Foreskin keratinocyte (primary cell): ENCODE measurements at places on chromosomes 16 and 17.
A peak's percentile ranks its signal among the peaks of the same experiment; 100 is the strongest.

DNA sequence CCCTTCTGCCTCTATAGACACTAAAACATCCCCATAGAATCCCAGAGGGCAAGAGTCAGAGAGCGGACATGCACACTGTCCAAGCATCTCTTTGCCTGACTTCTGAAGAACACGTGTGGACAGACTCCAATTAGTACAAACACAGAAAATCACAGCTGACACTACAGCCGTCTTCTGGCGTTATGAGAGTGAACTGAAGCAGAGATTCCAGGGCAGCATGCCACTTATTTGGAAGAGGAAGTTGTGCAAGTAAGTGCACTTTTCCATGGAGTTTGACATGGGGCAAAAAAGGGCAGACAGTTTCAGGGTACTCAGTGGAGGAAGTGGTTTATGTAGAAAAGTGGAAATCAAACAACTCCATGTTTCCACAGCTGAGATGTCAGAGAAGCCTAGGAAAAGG lies 16.8 kb upstream of the ZNF287 start:
- DNase-seq, result no peak

DNA sequence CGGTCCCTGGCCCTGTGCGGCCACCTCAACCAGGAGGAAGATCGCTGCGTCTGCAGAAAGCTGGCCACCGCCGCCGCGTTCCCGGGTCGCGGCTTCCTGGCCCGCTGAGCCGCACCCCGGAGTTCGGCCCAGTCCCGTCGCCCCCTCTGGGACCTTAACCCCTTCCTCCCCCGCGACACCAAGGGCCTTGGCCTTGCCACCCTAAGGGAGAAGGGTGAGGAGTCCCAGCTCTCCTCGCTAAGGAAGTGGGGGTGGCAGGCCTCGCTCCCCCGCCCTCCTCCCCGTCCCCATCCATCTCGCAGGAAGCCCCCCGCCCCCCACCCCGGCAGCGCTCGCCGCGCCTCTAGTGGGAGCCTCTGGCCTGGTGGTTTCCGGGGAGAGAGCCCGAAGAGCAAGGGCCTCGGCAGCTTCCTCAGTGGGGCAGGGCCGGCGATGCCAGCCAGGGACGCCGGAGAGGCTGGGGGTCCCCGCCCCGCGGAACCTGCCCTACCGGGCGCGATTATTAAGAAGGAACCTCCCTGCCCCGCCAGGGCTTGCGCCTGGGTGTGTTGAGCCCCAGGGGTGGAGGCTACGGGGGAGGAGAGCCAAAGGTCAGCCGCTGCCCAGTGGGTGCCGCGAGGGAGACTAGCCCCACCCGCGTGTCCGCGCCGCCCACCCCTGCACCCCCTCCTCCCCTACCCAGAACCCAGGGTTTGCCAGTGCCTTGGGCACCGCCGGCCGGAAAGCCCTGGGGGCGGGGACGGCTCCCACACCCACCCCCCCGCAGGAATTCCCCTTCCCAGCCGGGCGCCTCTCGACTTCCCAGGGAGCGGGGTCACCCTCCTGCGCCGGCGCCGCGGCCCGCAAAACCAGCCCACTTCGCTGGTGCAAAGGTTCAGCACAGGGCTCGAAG lies 6.8 kb downstream of the CBX4 start:
- no peak for DNase-seq

- no peak for DNase-seq
Measured at GRCh38 chr17:78347453-78347852, 12.4 kb downstream of the SOCS3 start.

- peak; percentile 57 for DNase-seq
Measured at GRCh38 chr16:27364493-27365141, 37.4 kb upstream of the IL21R start.

- DNase-seq, result peak; percentile 78
Measured at GRCh38 chr17:31524926-31525800, 133.7 kb downstream of the RAB11FIP4 start.
